ENCODE measurements at places on chromosomes 6 and 20.

DNA sequence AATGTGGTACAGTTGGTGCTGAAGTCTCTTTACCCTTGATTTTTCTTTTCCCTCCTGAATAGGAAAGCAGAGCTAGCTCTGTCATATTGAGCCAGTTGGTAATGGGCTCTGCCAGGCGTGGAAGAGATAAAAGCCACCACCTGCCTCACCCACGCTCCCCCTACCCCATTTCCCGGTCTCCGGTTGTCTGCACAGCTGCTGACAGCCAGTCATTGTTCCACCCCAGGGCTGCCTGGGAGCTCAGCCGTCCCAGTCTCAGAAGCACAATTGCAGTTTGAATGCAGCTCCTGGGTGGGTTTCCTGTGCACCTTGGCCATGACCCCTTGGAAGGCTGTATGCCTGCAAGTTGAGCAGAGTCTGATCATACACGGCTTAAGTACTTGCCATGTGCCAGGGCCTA, 675.2 kb upstream of the FLRT3 start:
- DNase-seq, result no peak

GRCh38 chr6:157672726-157673412, 150.2 kb upstream of the SNX9 start:
- DNase-seq, result no peak

DNA sequence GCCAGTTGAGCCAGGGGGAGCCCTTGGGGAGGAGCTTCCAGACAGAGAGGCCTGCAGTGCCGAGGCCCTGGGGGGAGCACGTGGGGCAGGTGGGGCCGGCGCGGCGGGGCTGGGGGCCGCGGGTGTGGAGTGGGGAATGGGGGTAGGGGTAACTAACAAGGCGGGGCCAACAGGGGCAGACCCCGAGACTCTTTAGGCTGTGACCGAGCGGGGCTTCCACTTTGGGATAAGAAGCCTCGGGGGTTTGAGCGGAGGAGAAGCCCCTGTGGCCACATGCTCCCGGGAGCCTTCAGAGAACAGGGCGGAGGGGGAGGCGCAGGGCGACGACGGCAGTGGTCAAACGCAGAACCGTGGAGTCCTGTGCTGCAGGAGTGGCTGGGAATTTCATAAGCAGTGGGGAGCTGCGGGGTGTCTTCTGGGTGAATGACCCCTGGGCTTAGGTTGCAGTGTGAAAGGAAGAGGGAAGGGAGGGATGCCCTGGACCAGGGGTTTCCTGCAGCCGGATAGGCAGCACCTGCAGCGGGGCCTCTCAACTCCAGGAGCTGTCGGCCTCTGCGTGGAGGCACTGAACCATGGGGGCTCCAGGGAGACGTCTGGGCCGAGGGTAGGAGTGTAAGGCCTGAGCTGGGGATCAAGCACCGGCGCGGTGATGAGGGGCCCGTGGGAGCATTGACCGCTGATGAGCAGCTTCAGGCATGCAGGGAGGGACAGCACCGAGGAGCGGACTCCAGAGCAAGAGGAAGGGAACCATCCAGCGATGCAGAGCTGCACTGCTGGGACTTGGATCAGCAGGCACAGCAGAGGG, 121.0 kb downstream of the SYNDIG1 start:
- DNase-seq, result no peak

DNA sequence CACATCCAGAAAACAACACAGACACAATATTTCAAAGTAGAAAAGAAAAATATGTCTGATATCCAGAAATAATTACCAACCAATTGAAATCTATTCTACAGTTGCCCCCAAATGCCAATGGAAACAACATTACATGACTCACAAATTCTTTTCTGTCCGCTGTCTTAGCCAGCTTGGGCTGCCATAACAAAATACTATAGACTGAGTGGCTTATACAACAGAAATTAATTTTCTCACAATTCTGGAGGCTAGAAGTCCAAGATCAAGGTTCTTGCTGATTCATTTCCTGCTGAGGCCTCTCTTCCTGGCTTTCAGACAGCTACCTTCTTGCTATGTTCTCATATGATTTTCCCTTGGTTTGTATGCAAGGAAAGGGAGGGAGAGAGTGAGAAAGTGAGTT, 698.1 kb downstream of the DHX35 start:
- no peak for DNase-seq

- no peak for DNase-seq
Measured at GRCh38 chr6:17096096-17096495, 5.8 kb upstream of the STMND1 start.

DNA sequence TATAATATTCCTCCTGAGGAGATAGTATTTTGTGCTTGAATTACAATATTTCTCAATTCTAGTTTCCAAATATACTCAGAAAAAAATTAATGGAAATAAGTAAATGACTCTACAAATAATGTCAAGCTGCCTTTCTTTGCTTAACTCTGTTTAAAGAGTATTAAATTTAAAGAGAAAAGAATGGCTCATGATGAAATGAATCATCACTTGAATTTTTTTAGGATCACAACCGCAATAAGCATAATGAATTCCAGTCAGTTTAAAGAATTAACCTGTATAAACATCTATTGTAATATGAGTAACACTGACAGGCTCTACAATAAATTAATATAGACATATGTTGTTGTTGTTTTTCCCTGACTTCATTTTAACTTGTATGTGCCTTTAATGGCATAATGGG, 266.2 kb upstream of the ADGRB3 start:
- no peak for DNase-seq

DNA sequence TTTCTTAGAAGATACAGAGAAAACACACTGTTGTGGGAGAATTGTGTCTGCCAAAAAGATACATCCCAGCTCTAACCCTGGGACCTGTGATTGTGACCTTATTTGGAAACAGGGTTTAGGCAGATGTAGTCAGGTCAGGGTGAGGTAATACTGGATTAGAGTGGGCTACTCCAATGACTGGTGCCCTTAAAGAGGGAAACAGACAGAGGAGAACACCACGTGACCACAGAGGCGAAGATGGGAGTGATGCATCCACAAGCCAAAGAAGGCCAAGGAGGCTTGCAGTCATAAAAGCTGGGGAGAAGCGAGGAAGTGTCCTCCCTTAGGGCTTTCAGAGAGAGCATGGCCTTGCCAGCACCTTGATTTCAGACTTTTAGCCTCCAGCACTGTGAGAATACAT, 35.6 kb downstream of the SLC52A3 start:
- no peak for DNase-seq

DNA sequence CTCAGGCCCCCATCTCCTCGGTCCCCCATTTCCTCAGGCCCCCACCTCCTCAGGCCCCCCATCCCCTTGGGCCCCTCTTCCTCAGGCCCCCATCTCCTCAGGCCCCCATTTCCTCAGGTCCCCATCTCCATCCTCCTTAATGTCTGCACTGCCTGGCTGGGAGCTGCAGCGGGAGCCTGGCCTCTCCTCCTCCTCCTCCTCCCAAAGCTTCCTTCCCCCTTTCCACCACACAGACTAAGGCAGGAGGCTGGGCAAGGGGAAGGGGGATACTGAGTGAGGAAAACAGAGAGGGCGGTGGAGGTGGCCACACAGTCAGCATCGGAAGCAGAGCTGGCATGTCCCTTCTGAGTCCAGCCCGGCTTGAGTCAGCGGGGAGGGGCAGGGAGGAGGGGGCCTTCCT, 122.6 kb upstream of the RPS6KA2 start:
- DNase-seq, result no peak

- DNase-seq, result no peak
Measured at GRCh38 chr20:44211177-44212039, 837 bp upstream of the OSER1 start.

GRCh38 chr6:34529665-34530327, 26.3 kb downstream of the SPDEF start:
- no peak for DNase-seq

GRCh38 chr6:117481926-117482239, 591 bp upstream of the DCBLD1 start:
- DNase-seq, result no peak

DNA sequence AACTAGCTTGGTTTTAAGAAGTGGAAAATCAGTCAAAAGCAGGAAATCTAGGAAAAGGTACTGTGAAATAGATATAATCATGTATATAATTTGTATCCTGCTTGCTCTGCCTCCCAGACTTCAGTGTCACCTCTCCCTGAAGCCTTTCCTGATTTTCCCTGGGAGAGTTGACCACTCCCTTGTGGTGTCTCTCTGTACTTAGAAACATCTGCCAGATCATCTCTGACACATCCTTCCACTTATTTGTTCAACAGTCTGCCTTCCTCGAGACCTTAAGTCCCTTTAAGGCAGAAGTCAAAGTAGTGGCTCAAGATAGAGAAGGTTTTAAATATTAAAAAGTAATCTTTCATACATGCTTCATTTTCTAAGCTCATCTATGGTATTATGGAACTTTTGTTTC, 236.5 kb downstream of the CDKAL1 start:
- no peak for DNase-seq

DNA sequence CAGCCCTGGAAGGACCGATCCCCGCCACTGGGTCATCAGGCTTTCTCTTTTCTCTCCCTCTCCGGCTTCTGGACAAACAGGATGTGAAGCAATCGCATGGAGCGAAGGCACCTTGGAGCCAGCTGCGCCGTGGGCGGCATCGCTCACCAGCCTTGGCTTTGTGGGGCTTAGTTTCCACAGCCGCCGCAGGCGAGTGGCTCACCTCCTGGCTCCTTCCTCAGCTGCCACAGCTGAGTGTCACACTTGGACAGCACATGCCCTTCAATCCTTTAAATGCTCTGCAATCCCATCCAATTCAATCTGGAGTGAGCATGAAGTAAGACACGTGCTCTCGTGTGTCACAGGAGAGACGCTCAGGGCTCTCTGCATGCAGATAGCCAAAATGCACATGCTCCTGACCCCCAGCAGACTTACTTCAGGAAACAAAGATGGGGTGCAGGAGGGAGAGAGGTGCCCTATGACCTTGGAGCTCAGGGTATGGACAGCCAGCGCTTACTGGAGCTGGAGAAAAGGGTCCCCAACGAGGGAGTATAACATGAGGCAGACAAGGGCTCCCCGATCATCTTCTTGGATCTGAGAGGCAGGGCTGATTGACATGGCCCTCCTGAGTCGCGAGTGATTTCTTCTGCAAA, 70.9 kb downstream of the BMP7 start:
- DNase-seq, result no peak

GRCh38 chr20:20393207-20394120, 25.6 kb downstream of the INSM1 start:
- DNase-seq, result no peak

DNA sequence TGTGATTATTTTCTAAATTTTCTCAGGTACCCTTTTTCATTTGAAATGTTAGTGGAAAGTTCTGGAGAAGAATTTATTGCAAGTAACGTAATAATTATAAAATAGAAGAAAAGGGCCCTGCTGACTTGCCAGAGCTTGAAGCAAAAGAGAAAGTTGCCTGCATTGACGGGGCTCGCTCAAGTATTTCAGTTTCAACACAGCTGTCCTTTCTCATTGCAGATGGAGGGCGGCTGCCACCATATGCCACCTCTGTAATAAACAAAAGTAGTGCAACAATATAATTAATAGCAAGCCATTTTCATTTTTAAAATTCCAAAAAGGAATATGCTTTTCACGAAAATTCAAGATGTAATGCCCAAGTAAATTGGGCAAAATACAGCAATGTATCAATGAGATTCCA, 246.2 kb downstream of the PACRG start:
- no peak for DNase-seq

- DNase-seq, result no peak
Measured at GRCh38 chr6:160775792-160776580, 73.9 kb downstream of the PLG start.

- DNase-seq, result no peak
Measured at GRCh38 chr6:142452993-142453392, 151.2 kb downstream of the ADGRG6 start.

DNA sequence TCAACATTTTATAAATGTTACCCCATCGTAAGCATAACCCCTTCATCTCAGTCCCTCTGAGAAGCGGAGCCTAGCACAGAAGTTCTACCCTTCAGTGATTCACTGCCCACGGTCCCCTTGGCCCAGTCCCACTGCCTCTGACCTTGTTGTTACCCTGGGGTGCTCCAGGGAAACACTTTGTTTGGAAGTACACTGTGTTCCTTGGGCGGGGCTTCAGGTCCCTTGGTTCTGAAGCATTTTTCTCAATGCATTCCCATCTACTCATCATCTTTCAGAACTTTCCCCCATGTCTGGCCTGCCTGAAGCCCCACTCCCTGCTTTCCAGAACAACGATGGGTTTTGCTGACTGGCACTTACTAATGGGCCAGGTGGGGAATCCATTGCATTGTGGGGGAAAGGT, 296.2 kb downstream of the FOXA2 start:
- DNase-seq, result no peak

DNA sequence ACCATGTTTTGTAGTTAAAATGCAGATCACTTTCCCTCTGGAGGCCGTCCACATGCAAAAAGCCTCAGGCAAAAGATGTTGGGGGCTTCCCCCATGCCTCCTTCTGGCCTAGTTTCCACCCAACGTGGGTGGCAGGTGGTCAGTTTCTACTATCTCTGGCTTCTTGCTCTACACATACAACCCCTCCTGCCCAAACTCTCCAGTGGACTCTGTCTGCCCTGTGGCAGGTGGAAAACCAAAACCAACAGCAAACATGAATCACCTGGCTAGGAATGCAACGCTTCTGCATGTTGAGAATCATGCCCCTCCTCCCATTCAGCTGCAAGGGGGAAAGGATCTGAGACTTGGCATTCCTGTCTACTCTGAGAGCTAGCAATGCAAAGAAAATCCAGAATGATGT, 94.8 kb downstream of the MBOAT1 start:
- DNase-seq, result no peak

GRCh38 chr6:93962566-93962965, 543.2 kb upstream of the EPHA7 start:
- no peak for DNase-seq

GRCh38 chr6:105359419-105360370, 43.2 kb downstream of the PREP start:
- no peak for DNase-seq

- DNase-seq, result no peak
Measured at GRCh38 chr20:44720997-44721784, 6.0 kb downstream of the CCN5 start.

DNA sequence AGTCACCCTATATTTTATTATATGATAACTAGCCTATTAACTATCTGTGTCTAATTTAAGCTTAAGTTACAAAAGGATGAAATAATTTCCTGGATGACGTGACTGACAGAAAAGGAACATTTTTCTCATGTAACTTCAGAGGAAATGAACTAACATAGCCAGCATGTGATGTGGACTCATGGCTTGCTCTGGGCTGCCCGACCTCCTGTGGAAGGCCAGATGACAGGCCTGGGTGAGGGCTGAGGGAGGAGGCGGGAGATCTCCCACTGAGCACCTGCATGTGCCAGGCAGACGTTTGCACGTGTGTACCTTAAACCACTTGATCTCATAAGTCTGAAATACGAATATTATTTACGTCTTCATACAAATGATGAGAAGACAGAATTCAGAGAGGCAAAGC, 321.1 kb downstream of the SYNE1 start:
- no peak for DNase-seq

DNA sequence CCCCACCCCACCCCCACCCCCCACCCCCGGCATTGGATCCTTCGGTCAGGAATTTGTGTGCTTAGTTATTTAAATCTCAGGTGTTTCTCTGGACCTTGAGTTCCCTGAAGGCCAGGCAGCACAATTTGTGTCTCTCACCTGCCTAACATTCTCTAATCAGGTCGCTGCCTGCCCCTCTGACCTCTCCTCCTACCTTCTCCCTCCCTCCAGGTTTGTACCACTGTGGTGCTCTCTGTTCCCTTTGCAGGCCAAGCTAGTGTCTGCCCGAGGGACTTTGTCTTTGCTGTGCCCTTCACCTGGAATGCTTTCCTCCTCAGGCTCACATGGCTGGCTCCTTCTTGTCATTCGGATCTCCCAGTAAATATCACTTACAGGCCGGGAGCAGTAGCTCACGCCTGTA, 131.4 kb upstream of the SLC2A12 start:
- DNase-seq, result no peak
